ENCODE measurements at places on chromosomes 5 and 9. TPM values are rescaled to one million over a fixed set of nuclear protein-coding genes. Genes with fewer than 3 reads are reported as not detected.

The ZNF366 gene
- total RNA-seq = 4.3 TPM

The RICTOR gene
- total RNA-seq = 71.2 TPM

The IL9 gene
- not detected for total RNA-seq

The WWC1 gene
- 64.9 TPM for total RNA-seq

The TAF11L10 gene
- total RNA-seq = not detected

The MCTP1 gene
- 43.8 TPM for total RNA-seq

The CNTNAP3 gene
- total RNA-seq = 5.4 TPM

The TAF11L4 gene
- total RNA-seq = not detected

The PCDHGA1 gene
- 0.15 TPM for total RNA-seq

The GRM6 gene
- total RNA-seq = not detected

The PNPLA7 gene
- 24.6 TPM for total RNA-seq

The RAB14 gene
- total RNA-seq = 72.5 TPM

The TMEM252 gene
- not detected for total RNA-seq

The GMCL2 gene
- total RNA-seq = not detected

The NR5A1 gene
- total RNA-seq = 0.30 TPM

GRCh38 chr9:83024506-83025125, 38.3 kb downstream of the RASEF start:
- DNase-seq = no peak

DNA sequence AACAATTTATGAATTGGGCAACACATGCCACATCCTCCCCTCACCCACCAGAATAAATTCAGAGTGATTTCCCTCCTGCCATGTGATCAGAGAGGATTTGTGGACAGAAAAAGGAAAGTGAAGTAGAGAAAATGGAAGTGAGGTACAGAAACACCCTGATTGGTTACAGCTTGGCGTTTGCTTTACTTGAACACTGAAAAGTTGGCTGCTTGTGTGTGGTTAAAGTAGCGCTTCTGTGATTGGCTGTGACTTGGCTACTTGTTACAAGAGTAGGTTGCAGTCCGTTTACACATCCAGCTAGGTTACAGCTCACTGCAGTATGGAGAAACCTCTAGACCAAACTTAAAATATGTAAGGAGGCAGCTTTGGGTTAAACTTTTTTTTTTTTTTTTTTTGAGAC, 205.2 kb upstream of the ZNF608 start:
- DNase-seq = no peak

- DNase-seq = no peak
Measured at GRCh38 chr5:82766206-82766605, 311.0 kb downstream of the TMEM167A start.

GRCh38 chr5:173792781-173793547, 95.2 kb upstream of the CPEB4 start:
- DNase-seq = no peak

DNA sequence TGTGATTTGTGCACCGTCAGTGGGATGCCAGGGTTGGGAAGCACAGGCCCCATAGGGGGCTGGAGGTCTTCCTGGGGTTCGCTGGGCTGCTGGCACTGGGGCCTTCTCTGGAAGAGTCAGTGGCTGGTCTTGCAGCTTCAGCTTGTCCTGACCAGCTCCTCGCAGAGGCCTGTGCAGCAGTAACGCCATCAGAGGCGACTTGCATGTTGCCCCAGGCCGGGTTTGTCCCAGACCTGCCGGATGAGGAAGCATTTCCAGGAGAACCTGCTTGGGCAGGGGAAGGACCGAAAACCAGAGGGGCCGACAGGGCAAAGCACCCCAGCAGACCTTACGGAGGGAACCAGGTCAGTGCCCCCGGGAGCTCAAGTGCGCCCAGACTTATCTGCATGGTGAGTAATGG, 54.7 kb upstream of the IRX2 start:
- DNase-seq = peak; percentile 43

DNA sequence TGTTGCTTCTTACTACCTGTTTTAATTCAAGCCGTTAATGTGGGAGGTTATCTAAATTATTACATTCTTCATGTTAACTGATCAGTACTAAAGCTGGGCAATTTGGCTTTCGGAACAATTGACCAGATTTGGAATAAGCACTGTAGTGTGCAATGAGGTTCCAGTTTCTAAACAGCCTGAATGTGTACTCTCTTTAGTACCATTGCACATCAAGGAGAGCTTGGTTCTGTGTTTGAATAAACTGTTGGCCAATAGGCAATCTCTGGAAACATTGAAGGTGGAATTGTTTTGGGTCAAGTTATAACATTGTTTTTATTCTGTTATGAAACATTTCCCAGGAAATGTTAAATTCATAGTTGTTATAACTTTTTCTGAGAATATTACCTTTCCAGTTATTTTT, 105.2 kb downstream of the PBX3 start:
- DNase-seq = no peak

- DNase-seq = no peak
Measured at GRCh38 chr5:65625743-65626142, 916 bp downstream of the SHLD3 start.

- no peak for DNase-seq
Measured at GRCh38 chr5:111733571-111733970, 23.4 kb downstream of the NREP start.

DNA sequence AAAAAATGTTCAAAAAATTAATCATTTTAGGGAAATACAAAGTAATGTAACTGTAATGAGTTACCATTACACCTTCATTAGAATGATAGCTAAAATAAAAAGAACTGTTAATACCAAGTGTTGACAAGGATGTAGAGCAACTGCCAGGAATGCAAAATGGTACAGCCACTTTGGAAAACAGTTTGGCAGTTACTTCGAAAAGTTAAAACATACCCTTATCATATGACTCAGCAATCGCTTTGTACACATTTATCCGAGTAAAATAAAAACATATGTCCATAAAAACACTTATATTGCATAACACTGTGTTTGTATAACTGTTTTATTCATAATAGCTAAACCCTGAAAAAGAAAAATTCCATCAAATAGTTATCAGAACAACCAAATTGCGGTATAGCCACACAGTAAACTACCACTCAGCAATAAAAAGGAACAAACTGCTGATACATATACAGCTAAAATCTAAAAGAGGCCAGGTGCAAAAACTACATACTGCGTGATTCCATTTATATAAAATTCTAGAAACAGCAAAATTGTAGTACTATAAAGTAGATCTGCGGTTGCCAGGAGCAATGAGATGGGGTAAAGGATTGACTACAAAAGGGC, 61.7 kb downstream of the RFX3 start:
- DNase-seq = no peak

- no peak for DNase-seq
Measured at GRCh38 chr5:38776149-38776896, 69.5 kb upstream of the OSMR start.

- peak; percentile 77 for DNase-seq
Measured at GRCh38 chr9:134323741-134324358, 2.4 kb upstream of the RXRA start.

- no peak for DNase-seq
Measured at GRCh38 chr9:137202966-137203365, 2.4 kb upstream of the TPRN start.

DNA sequence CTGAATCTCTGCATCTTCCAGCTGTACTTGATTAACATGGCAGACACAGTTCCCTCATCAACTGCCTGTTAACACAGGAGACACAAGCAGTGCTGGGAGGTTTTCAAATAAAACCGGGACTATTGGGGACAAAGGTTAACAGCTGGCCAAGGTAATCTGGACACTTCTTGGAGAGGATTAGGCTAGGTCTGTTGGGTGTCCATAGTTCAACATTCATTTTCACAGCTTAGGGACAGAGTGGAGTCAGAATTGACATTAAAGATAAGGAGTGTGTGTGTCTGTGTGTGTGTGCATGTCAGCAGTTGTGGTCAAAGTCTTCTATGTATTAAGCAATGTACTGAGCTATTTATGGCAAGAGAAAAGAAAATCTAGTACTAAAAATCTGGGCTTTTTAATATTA, 216.2 kb downstream of the MED10 start:
- DNase-seq = no peak

- DNase-seq = peak; percentile 31
Measured at GRCh38 chr9:84788803-84789462, 119.4 kb downstream of the NTRK2 start.

GRCh38 chr9:133569121-133569785, 34.7 kb downstream of the ADAMTSL2 start:
- no peak for DNase-seq
